ENCODE measurements at places on chromosomes 5 and 9.

DNA sequence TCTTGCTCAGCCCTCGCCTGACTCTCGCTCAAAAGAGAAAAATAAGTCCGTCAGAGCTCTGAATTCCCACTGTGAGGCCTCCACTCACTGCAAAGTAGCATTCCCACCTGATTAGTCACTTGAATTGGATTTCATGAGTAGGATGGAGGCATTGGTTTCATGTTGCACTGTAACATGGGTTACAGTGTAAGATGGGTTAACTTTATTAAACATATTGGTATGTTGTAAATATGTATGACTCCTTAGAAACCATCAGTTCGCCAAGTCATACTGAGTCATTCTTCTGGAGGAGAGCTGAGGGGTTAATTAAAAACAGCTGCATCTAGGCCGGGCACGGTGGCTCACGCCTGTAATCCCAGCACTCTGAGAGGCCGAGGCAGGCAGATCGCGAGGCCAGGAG is 93.8 kb upstream of the BNC2 start:
- no peak for DNase-seq

GRCh38 chr5:64794053-64794770 is 25.5 kb downstream of the CWC27 start:
- DNase-seq: no peak

- no peak for DNase-seq
Measured at GRCh38 chr5:90983148-90983547, 400.0 kb downstream of the ARRDC3 start.

- DNase-seq: no peak
Measured at GRCh38 chr5:100598446-100598845, 63.3 kb downstream of the FAM174A start.

- DNase-seq: no peak
Measured at GRCh38 chr9:27053369-27054022, 48.0 kb upstream of the LRRC19 start.

Data from NCI-H2107 (cell line).